Activated CD4-positive, alpha-beta T cell treated with anti-CD3 and anti-CD28 coated beads, Interleukin-2, amount 50 U/mL, for 48 hours (primary cell): ENCODE measurements at places on chromosomes 6 and 20.

GRCh38 chr6:133577851-133578250 lies 311.1 kb upstream of the TCF21 start:
- DNase-seq = no peak

- DNase-seq = no peak
These were observed 7.7 kb upstream of the C20orf203 start for GRCh38 chr20:32681175-32682084.

- no peak for DNase-seq
These were observed 22.8 kb downstream of the SLC17A9 start for GRCh38 chr20:62975251-62975760.

DNA sequence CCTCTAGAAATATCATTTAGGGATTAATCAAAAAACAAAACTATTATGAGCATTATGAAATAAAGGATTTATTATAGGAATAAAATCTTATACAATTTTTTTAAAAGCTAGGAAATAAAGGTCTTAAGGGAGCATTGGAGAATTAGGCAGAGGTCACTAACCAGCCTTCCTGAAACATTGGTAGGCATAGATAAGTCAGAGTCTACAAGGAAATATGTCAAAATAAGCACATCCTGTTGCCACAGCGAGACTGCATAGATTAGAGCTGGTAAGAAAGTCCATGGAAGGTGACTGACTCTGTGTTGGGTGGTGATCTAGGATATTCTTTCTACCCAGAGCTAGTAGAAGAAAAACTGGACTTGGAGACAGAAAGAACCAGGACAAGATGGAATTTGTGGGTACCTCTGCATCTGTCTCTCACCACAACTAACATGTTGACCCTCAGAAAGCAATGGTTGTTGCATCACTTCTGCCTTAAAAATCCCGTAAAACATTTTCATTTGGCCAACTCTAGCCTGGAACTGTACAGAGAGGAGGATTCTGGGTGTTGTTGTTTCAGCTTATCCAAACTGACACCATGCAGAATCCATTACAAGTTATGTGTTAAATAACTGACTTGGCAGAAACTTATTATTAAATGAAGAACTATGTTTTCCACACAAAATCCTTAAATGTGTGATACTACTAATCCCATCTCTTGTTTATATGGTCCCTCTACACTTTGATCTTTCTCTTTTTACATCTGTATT lies 77.1 kb downstream of the FBXO5 start:
- DNase-seq = no peak
